ENCODE measurements at places on chromosomes 7 and 10.

DNA sequence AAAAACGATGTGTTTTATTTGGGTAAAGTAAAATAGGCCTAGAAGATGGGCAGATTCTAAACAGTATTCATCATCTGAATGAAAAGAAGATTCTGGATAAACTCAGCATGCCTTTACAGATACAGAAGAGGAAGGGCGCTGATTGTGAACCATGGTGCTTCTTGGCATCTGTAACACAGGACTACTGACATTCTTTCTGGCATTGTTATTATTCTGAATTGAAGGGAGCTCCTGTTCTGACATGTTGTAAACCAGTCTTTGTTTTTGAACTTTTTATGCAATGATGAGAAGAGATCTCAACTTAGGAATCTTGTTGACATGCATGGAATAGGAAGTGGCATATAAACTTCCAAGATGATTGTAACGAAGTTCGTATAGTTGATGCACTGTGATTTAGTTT, 13.5 kb downstream of the RPA3 start:
- no peak for DNase-seq

DNA sequence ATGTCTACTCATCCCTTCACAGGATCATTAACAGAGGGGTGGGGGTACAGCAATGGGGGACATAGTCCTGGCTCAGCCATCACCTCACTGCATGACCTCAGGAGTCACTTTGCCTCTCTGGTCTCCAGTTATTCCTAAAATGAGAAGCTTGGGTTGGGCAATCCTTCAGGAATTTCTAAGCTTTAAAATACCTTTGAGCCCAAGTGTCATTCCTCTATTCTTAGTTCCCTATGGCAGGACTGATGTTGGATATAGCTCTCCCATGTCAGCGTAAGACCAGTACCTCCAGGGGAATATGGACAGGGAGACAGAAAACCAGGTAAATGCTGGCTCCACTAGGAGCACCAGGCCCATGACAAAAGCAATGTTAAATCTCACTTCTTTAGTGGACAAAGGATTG, 34.5 kb downstream of the BLNK start:
- no peak for DNase-seq

- DNase-seq = no peak
These were observed 41.7 kb downstream of the AKR1E2 start for GRCh38 chr10:4867520-4868356.

GRCh38 chr10:27241010-27241651, 534 bp upstream of the ACBD5 start:
- DNase-seq = no peak

DNA sequence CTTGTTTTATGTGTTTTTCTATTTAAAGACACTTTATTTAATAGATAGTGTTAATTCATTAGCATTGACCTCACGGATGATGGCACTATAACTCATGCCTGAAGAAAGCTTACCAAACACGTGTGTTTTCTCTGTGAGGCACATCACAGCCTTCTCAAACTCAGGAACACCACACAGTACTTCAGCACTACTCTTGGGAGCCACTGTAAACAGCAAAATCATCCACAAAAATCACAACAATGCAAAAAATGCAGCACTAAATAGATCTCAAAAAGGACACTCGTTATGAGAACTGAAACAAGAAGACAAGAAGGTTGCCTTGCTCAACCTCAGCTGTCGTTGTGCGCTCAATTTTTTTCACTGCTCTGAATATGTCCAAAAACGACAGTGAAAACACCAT, 12.0 kb upstream of the PARP12 start:
- no peak for DNase-seq

Measured in NCI-H1436 (cell line).